ENCODE measurements at places on chromosomes 6 and 20. TPM values are rescaled to one million over a fixed set of nuclear protein-coding genes. Genes with fewer than 3 reads are reported as not detected.

Gene RFX6
- total RNA-seq: 1.5 TPM

Gene HLA-DRA
- total RNA-seq: 29.3 TPM

Gene PSORS1C1
- total RNA-seq: 6.7 TPM

Gene LAMA2
- total RNA-seq: 7.0 TPM

Gene SPATA25
- 3.2 TPM for total RNA-seq

Gene POM121L2
- 0.11 TPM for total RNA-seq

Gene GRIK2
- total RNA-seq: 1.9 TPM

Gene GPSM3
- 5.6 TPM for total RNA-seq

Gene CLPSL2
- total RNA-seq: not detected

Gene SLC32A1
- total RNA-seq: 0.09 TPM

Gene LY6G6D
- total RNA-seq: not detected

Gene NOX3
- not detected for total RNA-seq

Gene ATF6B
- total RNA-seq: 111 TPM

Gene MUC22
- not detected for total RNA-seq

Gene RBM24
- 3.2 TPM for total RNA-seq

Gene HACE1
- total RNA-seq: 5.3 TPM

Gene PCSK2
- 1.3 TPM for total RNA-seq

Gene COL9A3
- total RNA-seq: 2.8 TPM

Gene SLC17A9
- total RNA-seq: 17.7 TPM

Gene HSF2
- 5.8 TPM for total RNA-seq

Gene MYT1
- total RNA-seq: 0.11 TPM

Measured in left colon (tissue), 2 donors.